ENCODE measurements at places on chromosomes 3 and 15.

DNA sequence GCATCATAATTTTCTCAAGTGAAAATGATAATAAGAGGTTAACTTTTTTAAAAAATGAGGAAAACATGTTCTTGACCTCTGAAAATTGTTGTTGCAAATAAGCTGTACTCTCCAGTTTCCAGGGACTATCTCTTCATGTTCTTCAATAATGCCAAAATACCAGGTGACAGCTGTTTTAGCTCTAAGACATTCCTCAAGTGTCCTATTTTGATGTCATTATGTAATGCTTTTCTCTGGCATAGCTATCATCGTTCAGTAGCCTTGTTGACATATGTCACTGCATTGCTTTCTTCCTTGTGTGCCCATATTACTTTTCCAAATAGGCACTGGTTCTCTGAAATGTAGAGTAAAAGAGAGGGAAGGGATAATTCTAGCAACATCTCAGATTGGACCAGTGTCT is 5.7 kb upstream of the FILIP1L start:
- H3K36me3 ChIP-seq, result no peaks in the 10 kb centered on the region
- no peaks in the 10 kb centered on the region for H3K4me1 ChIP-seq
- H3K27me3 ChIP-seq, result no peaks in the 10 kb centered on the region
- no peak overlapping the region for H3K4me3 ChIP-seq
- DNase-seq, result no peak

GRCh38 chr3:160154033-160154432 is 71.2 kb upstream of the C3orf80 start:
- H3K4me3 ChIP-seq, result no peak overlapping the region
- no peak for DNase-seq
- H3K36me3 ChIP-seq, result no peaks in the 10 kb centered on the region

- H3K4me1 ChIP-seq, result peaks cover 2% of the 10 kb centered on the region
- no peaks in the 10 kb centered on the region for H3K36me3 ChIP-seq
- no peak overlapping the region for H3K27ac ChIP-seq
- peak; percentile 33 for DNase-seq
- no peak overlapping the region for H3K4me3 ChIP-seq
Observed at GRCh38 chr15:43998607-43999006, 171.8 kb downstream of the WDR76 start.

GRCh38 chr3:124780356-124780755 is 50.1 kb downstream of the UMPS start:
- no peaks in the 10 kb centered on the region for H3K27me3 ChIP-seq
- no peak overlapping the region for H3K4me3 ChIP-seq
- H3K4me1 ChIP-seq, result peaks cover 53% of the 10 kb centered on the region
- H3K36me3 ChIP-seq, result peaks cover 31% of the 10 kb centered on the region
- DNase-seq, result peak; percentile 81

- H3K36me3 ChIP-seq, result peaks cover 2% of the 10 kb centered on the region
- no peak overlapping the region for H3K4me3 ChIP-seq
- H3K27me3 ChIP-seq, result no peaks in the 10 kb centered on the region
- DNase-seq, result peak; percentile 88
Observed at GRCh38 chr3:60746695-60747416, 504.4 kb downstream of the FHIT start.

GRCh38 chr3:184419171-184419570 is 39.3 kb downstream of the CHRD start:
- no peaks in the 10 kb centered on the region for H3K4me1 ChIP-seq
- no peak for DNase-seq
- H3K27ac ChIP-seq, result peak overlapping the region; percentile 24
- no peak overlapping the region for H3K4me3 ChIP-seq
- no peaks in the 10 kb centered on the region for H3K27me3 ChIP-seq
- no peaks in the 10 kb centered on the region for H3K36me3 ChIP-seq

DNA sequence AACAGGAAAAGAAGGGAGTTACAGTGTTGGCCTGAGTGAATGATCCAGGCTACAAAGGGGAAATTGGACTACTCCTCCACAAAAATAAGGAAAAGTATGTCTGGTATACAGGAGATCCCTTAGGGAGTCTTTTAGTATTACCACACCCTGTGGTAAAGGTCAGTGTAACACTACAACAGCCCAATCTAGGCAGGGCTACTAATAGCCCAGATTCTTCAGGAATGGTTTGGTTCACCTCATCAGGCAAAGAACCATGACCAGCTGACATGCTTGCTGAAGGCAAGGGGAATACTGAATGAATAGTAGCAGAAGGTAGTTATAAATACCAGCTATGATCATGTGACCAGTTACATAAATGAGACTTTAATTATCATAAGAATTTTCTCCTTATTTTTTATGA is 372.6 kb upstream of the ATP11B start:
- H3K27me3 ChIP-seq, result no peaks in the 10 kb centered on the region
- no peak overlapping the region for H3K4me3 ChIP-seq
- DNase-seq, result no peak
- no peaks in the 10 kb centered on the region for H3K36me3 ChIP-seq
- H3K27ac ChIP-seq, result no peak overlapping the region
- H3K4me1 ChIP-seq, result no peaks in the 10 kb centered on the region

DNA sequence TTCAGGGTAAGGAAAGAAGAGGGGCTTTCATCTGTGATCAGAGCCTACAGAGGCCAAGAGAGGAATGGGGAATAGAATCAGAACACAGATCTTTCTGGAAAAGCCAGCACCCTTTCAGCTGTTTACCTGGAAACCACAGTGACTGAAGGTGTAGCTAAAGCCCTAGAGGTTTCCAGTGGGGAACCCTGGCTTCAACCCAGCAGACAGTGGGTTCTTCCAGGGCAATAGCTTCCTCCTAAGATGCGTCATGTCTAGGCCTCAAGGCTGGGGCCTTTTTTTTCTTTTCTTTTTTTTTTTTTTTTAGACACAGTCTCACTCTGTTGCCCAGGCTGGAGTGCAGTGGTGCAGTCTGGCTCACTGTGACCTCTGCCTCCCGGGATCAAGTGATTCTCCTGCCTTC is 3.1 kb upstream of the CPNE9 start:
- no peak for DNase-seq
- H3K27ac ChIP-seq, result no peak overlapping the region
- no peak overlapping the region for H3K4me3 ChIP-seq
- H3K4me1 ChIP-seq, result peaks cover 15% of the 10 kb centered on the region
- peaks cover 19% of the 10 kb centered on the region for H3K36me3 ChIP-seq

DNA sequence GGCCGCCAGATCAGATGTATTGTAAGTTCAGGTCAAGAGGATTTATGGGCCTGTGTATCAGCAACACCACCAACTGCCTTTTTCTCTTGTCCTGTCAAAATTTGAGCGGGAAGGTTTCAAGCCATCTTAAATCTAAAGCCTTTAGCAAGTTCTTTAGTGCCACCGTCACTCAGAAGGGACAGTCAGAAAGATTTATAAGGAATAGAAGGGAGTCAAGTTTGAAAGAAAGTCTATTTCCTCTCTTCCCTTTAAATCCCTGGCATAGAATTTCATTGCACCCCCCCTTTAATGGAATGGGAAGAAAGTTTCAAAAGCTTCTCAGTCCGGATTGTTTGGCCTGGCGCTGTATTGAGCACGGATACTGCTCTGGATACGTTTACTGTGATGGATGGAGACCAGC is 359.4 kb downstream of the FEZF2 start:
- H3K36me3 ChIP-seq, result no peaks in the 10 kb centered on the region
- DNase-seq, result no peak
- H3K27me3 ChIP-seq, result no peaks in the 10 kb centered on the region
- no peak overlapping the region for H3K4me3 ChIP-seq

- no peak overlapping the region for H3K27ac ChIP-seq
- H3K36me3 ChIP-seq, result no peaks in the 10 kb centered on the region
- no peaks in the 10 kb centered on the region for H3K4me1 ChIP-seq
- H3K4me3 ChIP-seq, result no peak overlapping the region
- no peak for DNase-seq
Observed at GRCh38 chr15:45087513-45087912, 26.5 kb downstream of the DUOX2 start.

DNA sequence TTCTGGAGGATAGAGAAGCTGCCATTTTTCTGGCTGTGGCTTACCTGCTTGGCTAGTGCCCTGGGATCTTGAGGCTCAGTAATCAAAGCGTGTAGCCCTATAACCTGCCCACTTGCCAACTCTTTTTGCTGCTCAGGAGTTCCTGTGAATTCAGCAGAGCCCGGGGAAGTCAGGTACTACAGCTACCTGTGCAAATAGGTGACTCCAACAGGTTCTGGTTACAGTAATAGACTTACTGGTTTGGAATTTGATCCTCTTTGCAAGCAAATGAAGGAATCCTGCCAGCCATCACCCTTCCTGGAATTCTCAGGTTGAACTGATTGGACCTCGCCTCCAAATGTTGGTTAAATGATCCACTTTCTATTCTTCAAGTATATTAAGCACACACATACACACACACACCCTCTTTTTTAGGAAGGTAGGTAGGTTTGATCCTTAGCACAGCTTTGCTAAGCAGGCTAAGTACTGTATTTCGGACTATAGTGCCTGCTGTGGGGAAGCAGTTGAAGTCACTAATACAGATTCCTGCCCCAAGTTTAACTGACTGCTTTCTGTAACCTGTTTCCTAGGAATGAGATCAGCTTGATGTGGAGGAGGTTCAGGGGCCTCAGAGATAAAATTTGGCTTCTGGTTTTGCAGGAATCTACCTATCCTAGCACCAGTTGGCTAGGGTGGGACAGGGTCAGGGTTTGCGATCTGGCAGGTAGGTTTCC is 2.3 kb downstream of the PPCDC start:
- H3K4me3 ChIP-seq, result no peak overlapping the region
- DNase-seq, result no peak
- no peak overlapping the region for H3K27ac ChIP-seq
- H3K4me1 ChIP-seq, result peaks cover 7% of the 10 kb centered on the region

DNA sequence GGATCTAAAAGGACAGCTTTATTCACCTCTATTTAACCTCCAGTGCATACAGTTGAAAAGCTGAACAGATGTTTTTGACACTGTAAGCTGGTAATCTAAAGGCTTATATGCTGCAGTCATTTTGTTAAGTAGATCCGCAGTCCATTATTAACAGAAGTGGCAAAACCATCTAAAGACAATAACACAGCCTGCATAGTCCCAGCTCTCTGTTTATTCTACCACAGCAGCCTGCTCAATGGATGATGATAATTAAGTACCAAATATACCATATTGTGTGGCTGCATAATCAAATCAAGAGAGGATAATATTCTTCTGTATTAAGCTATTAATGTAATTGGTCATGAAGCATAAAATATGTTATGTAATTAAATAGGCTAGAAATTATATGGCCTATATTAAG is 207.1 kb downstream of the MEIS2 start:
- no peaks in the 10 kb centered on the region for H3K36me3 ChIP-seq
- no peak for DNase-seq
- H3K27ac ChIP-seq, result no peak overlapping the region
- H3K4me1 ChIP-seq, result peaks cover 4% of the 10 kb centered on the region

- H3K36me3 ChIP-seq, result no peaks in the 10 kb centered on the region
- DNase-seq, result no peak
- no peaks in the 10 kb centered on the region for H3K27me3 ChIP-seq
- no peak overlapping the region for H3K4me3 ChIP-seq
- no peaks in the 10 kb centered on the region for H3K4me1 ChIP-seq
- no peak overlapping the region for H3K27ac ChIP-seq
Observed at GRCh38 chr15:86834115-86834863, 754.6 kb downstream of the AGBL1 start.

- no peak overlapping the region for H3K27ac ChIP-seq
- H3K4me1 ChIP-seq, result no peaks in the 10 kb centered on the region
- H3K27me3 ChIP-seq, result no peaks in the 10 kb centered on the region
- DNase-seq, result no peak
- H3K4me3 ChIP-seq, result no peak overlapping the region
Observed at GRCh38 chr3:127033786-127034185, 50.9 kb downstream of the PLXNA1 start.

DNA sequence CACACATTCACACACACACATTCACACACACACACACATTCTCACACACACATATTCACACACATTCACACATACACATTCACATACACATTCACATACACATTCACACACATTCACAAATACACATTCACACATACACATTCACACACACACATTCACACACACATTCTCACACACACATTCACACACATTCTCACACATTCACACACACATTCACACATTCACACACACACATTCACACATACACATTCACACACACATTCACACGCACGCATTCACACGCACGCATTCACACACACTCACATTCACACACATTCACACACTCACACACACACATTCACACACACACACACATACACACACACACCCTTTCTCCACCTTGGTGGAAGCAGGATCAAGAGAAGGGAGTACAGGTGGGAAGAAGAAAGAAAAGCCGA is 5.7 kb upstream of the HAPLN3 start:
- H3K27me3 ChIP-seq, result no peaks in the 10 kb centered on the region
- H3K4me1 ChIP-seq, result peaks cover 14% of the 10 kb centered on the region
- H3K36me3 ChIP-seq, result peaks cover 65% of the 10 kb centered on the region
- no peak overlapping the region for H3K27ac ChIP-seq

DNA sequence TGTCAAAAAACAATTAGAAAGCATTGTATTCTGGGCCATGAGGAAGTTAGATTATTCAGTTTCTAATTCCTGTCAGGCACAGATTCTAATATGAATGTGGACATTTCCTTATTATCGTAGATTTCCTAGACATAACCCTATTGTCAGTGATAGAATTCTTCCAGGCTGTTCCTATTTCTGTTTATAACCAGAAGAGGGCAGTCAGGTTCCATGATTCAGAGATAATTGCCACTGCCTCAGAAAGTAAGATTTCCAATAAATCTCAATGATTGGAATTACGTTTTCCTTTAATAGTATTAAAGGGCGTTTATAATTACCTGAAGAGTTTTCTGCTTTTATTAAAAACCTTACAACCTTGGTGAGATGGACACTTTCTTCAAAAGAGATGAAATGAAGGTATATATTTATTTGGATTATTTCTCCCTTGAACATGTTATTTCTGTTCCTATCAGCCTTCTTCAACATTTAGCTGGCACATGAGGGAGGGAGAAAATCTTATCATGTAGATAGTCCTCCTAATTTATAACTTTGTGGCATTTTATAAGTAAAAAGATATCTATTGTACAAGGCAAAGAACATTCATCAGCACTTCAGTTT is 439.2 kb downstream of the MCTP2 start:
- H3K36me3 ChIP-seq, result no peaks in the 10 kb centered on the region
- H3K4me1 ChIP-seq, result peaks cover 3% of the 10 kb centered on the region
- H3K4me3 ChIP-seq, result no peak overlapping the region
- no peak overlapping the region for H3K27ac ChIP-seq
- H3K27me3 ChIP-seq, result no peaks in the 10 kb centered on the region

All from trophoblast cell (in vitro differentiated cells and primary cell).